ENCODE measurements at places on chromosomes 7 and 10. TPM values are rescaled to one million over a fixed set of nuclear protein-coding genes. Genes with fewer than 3 reads are reported as not detected.

DNA sequence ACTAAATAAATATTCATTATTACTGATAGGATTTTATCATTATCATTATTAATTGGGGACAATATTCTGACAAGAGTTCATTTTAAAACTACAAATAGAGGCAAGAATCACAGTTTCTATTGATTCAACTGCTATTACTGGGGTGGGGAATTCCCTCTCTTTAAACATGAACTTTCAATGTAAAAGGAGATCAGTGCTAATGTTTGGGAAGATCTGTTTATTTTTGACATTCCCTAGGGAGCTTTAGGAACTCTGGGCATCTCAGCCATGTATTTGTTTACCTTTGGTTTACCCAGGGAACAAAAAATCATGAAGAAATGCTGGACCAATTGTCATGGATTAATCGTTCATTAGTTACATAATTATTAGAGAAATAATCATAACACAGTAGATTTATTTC lies 443.2 kb upstream of the AKR1E2 start:
- DNase-seq, result no peak

DNA sequence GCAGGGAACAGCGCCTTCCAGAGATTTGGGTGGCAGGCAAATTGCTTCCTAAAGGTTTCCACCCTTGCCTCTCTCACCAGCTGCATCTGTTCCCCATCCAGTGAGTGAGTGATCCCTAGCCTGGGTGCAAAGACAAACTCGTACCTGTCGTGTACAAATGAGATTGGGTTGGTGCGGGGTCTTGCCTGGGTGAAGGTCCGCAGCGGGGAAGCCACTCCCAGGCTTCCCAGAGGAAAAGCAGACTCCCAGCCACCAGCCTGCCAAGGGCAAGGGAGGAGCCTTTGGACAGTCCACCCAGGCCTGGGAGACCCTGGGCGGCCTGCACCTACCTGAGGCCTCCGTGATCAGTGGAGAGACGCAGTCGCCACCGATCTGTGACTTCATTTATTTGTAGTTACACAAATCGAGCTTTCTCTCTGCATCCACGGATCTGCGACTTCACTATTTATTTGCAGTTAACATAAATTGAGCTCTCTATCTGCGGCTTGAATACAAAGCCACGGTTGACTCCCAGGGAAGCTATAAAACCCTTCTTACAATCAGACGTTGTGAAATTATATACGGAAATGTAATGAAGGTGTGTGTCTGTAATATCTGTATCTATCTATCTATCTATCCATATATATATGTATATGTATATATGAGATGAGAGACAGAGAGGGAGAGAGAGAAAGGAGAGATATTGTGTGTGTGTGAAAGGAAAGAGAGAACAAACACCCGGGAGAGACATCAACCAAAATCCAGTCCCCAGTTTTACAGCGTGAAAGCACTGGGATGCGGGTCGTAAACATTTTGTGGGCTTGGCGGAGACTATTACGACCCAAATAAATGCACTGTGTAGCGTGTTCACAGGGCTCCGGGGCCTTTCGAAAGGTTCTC lies 3.0 kb upstream of the HOXA7 start:
- DNase-seq, result no peak

JAKMIP3 gene
- total RNA-seq, result not detected

SLC26A3 gene
- not detected for total RNA-seq

MYO3A gene
- total RNA-seq, result not detected

TMEM229A gene
- not detected for total RNA-seq

Measured in RPMI7951 (cell line).